GM23338 (cell line): ENCODE measurements at places on chromosomes 5 and 9. TPM values are rescaled to one million over a fixed set of nuclear protein-coding genes. Genes with fewer than 3 reads are reported as not detected.
A peak's percentile ranks its signal among the peaks of the same experiment; 100 is the strongest.

DNA sequence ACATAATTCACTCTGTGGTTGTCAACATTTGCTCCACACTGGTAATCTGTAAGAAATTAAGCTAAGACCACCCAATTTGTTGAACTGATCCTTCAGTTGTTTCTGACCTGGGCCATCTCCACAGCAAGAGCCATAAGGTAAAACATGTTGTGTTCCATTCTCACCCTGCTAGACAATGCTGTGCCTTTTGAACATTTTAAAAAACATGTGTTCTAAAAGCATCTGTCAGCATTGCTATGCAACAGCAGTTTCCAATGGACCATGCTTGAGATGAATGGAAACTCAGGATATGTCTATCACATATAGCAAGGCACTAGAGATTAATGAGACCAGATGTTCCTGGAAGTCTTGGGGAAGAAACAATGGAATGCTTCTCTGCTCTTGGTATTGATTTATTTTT, 455.1 kb upstream of the RGMB start:
- DNase-seq = no peak

- peak; percentile 15 for DNase-seq
Measured at GRCh38 chr5:39224196-39224761, 4.9 kb upstream of the FYB1 start.

GRCh38 chr9:761793-762560, 79.5 kb upstream of the DMRT1 start:
- no peak for DNase-seq

DNA sequence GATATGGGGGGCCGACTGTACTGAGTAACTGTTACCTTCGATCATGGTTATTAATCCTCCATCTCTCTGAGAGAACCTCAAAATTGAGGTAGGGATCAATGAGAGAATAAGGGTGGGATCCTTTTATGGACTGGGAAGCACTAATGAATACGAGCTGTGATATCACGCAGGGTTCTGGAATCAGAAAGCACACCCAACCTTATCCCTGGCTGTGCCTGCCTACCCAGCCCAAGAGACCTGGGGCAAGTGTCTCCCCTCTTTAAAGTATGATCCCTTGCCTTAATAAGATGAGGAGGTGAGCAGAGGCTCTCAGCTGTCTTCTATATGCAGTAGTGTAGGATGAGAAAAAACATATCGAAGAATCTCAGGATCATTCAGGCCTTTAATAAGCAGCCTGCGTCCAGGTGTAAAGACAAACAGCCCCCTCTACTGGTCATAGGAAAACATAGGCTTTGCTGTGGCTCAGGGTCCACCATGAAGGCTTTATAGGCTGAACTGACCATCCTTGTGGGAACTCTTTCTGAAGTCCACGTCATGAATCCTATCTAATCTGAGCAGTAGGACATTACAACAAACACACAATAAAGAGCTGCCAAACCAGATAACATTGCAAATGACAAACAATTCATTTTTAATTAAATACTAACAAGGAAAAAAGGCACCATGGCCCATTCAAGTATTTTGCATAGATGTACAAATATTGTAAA, 16.8 kb downstream of the NIPAL4 start:
- peak; percentile 89 for DNase-seq

DNA sequence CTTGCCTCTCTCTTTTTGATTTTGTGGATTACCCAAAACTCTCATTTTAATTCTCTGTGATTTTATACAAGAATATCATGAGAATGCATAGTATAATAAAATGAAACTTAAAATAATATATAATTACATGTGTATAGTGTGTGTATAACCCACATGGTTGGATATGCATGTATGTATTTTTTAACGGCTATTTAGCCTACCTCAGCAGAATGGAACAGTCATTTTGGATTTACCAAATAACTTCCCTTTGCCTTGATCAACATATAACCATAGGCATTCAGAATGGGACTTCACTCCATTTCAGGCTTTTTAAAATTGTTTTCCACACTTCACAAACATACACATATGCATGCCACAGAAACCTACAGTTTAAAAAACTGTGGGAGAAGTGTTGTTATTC, 161.2 kb downstream of the SLF1 start:
- DNase-seq = no peak

DNA sequence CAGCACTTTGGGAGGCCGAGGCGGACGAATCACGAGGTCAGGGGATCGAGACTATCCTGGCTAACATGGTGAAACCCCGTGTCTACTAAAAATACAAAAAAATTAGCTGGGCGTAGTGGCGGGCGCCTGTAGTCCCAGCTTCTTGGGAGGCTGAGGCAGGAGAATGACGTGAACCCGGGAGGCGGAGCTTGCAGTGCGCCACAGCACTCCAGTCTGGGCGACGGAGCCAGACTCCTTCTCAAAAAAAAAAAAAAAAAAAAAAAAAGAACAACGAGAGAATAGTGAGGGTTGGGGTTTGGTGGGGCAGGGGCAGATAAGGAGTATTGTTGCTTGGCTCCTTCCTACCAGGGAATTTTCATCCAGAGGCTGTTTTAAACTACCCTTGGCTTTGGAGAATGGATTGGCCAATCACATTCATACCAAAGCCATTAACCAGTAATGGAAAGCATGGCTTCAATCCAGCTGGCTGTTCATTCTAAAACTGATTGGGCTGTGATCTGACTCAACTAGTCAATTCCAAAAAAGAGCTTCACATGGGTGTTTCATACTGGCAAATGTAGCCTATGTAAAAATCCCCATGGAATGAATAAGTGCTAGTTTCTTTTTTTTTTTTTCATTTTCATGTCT, 64.4 kb downstream of the PLCXD3 start:
- no peak for DNase-seq

DNA sequence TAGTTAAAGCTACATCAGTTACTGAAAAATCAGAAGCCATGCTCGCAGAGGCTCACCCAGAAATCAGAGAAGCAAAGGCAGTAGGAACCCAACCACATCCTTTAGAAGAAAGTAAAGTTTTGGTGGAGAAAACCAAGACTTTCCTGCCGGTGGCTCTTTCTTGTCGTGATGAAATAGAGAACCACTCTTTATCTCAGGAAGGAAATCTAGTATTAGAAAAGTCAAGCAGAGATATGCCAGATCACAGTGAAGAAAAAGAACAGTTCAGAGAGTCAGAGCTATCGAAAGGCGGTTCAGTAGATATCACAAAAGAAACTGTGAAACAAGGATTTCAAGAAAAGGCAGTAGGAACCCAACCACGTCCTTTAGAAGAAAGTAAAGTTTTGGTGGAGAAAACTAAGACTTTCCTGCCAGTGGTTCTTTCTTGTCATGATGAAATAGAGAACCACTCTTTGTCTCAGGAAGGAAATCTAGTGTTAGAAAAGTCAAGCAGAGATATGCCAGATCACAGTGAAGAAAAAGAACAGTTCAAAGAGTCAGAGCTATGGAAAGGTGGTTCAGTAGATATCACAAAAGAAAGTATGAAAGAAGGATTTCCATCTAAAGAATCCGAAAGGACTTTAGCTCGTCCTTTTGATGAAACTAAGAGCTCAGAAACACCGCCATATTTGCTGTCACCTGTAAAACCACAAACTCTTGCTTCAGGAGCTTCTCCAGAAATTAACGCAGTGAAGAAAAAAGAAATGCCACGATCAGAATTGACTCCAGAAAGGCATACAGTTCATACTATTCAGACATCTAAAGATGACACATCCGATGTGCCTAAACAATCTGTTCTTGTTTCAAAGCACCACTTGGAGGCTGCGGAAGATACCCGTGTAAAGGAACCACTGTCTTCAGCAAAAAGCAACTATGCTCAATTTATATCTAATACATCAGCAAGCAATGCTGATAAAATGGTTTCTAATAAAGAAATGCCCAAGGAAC, 47.2 kb downstream of the CMYA5 start:
- no peak for DNase-seq

GRCh38 chr5:37893434-37894134, 53.7 kb upstream of the GDNF start:
- DNase-seq = no peak

DNA sequence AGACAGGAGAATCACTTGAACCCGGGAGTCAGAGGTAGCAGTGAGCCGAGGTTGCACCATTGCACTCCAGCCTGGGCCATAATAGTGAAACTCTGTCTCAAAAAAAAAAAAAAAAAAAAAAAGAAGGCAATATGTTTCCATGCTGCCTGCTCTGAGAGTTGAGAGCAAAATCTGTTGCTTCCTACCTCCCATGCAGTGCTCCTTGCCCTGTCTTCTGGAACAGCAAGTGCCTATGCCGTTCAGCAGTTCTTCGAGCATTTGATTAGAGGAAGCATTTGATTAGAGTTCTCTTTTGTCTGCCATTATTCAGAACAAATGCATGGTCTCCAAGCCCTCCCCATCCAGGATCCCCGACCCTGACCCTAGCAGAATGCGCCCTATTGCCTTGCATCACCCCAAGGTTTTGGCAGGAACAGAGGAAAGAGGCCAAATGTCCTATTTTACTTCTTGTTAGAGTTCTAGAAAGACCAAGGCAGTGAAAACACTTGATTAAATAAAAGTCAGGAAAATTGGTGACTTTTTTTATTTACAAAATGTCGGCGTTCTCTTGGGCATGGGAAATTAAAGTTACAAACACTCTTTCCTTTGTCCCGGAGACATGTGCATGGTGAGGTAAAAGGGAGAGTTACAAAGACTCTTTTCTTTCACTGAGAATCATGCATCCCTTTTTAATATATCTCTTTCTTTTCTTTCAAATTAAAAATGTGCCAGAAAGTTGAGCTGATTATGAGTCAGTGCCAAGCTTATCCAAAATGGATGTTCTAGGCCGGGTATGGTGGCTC, 27.8 kb upstream of the FSD1L start:
- no peak for DNase-seq

DNA sequence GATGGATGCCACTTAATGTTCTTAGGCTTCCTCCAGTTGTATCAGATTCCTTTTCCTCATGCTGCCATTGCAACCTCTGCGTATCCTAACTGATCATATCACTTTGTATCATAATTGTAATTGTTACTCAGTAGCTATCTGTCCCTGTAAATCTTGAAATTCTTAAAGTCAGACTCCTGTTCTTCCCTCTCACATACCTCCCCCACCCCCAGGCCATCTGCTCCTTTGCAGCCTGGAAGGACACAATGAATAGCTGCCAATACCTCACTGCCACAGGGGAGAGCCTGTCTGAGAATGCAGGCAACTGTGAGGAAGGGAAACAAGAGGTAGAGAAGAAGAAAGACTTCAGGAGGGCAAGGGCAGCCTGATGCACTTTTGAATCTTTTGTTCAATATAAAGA, 228.5 kb downstream of the ENC1 start:
- DNase-seq = peak; percentile 60

DNA sequence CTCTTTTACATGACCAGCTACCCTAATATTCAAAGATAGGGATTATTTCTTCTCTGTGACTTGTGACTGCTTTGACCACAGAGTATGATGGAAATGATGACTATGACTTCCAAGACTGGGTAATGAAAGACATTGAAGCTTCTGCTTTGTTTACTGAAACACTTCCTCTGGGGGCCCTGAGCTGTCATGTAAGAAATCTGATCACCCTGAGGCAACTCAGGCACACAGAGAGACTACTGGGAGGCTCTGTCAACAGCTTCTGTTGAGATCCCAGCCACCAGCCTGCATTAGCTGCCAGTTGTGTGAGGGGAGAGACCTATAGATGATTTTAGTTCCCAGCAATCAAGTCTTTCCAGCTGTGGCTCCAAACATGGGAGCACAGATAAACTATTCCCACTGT, 76.5 kb downstream of the KCTD16 start:
- DNase-seq = no peak

- no peak for DNase-seq
Measured at GRCh38 chr5:84437673-84438315, 53.1 kb upstream of the EDIL3 start.

DNA sequence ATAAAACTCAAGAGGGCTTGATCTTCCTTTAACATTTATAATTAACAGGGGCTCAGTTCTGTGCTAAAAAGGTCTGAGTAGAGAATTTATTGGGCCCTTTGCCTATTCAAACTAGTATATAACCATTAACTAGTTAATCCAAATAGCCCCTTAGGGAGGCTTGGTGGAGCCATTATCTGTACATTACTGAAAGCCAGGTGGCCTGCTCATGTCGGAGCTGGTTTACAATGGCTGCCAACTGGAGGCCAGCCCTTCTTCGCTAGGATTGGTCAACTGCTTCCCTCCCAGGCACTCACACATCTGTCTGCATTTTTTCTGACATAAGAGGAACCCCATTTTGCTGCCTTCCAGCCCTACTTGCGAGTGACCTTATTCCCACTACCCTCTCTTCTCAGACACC, 30.4 kb upstream of the NDFIP1 start:
- DNase-seq = no peak

DNA sequence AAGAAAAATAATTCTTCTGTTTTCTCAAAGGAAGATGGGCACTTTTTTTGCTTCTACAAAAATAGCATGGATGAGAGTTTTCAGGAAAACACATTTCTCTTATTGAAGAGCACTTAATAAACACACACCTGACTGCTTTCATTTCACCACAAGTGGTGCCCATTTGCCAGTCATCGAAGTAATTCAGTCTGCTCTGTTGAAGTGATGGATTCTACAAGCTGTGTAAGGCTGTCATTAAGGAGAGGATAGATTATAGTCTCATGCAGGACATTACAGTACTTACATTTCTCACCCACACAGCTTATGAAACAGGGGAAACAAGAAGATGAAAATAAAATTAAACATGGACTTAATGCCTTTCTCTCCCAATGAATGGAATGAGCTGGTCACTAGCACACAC, 165.2 kb downstream of the NR2F1-AS1 start:
- no peak for DNase-seq

DNA sequence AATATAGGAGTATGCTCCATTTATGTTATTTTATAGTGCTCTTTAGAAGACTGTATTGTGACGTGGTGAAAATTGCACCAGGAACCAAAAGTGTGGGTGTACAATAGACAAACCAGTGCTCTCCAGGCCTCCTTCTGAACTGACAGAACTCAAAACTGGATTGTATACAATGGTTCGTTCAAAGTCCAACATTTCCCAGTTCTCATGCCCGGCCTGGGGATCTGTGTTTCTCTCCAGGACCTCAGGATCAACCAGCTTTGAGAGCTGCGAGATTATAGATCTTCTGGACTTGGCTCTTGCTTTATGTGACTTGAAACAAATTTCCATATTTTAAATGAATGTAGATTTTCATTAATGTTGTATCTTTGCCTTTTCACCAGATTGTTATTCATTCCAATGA, 60.8 kb upstream of the CER1 start:
- DNase-seq = no peak

GRCh38 chr5:10626473-10627013, 62.7 kb downstream of the ANKRD33B start:
- no peak for DNase-seq

- DNase-seq = no peak
Measured at GRCh38 chr9:121820286-121821005, 169.0 kb downstream of the DAB2IP start.

GRCh38 chr5:157516006-157516405, 56.0 kb downstream of the NIPAL4 start:
- no peak for DNase-seq

GRCh38 chr9:86485359-86485758, 131.1 kb upstream of the TUT7 start:
- DNase-seq = no peak

PCAT7 gene
- 3.3 and 5.5 TPM in 2 replicates for total RNA-seq

WNT8A gene
- total RNA-seq = not detected in 2 replicates

PTPRD gene
- 58.0 and 61.2 TPM in 2 replicates for total RNA-seq

SPATA31A5 gene
- total RNA-seq = not detected in 2 replicates

FST gene
- total RNA-seq = 7.6 and 8.0 TPM in 2 replicates

FIBCD1 gene
- 4.4 and 15.5 TPM in 2 replicates for total RNA-seq

FAM200C gene
- total RNA-seq = 6.9 and 7.4 TPM in 2 replicates

KCNIP1 gene
- 0.31 and 3.0 TPM in 2 replicates for total RNA-seq
